NCI-H2227 treated with DMSO at 0.1 percent for 48 hours (cell line): ENCODE measurements at places on chromosomes 2 and 18.

- peak; percentile 54 for DNase-seq
Measured at GRCh38 chr18:55407191-55407590, 180.8 kb downstream of the TCF4 start.

- DNase-seq, result no peak
Measured at GRCh38 chr2:133316557-133316956, 251.7 kb downstream of the NCKAP5 start.

DNA sequence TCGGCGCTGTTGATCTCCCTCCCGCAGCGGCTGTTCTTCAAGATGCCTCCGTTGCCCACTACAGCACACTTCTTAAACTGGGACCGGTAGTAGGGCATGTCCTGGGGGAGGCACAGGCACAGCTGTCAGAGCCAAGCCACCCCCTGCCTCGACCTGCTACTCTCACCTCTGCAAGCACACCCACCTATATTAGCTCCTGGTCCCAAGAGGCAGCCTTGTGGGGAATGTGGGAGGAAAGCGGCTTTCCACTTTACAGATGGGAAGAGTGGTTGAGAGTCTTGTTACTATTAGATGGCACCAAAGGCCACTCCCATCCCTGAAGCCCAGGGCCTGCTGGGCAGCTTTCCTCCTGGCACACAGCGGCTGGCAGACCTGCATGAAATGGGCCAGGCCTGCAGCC is 29.2 kb upstream of the LOXHD1 start:
- DNase-seq, result no peak

DNA sequence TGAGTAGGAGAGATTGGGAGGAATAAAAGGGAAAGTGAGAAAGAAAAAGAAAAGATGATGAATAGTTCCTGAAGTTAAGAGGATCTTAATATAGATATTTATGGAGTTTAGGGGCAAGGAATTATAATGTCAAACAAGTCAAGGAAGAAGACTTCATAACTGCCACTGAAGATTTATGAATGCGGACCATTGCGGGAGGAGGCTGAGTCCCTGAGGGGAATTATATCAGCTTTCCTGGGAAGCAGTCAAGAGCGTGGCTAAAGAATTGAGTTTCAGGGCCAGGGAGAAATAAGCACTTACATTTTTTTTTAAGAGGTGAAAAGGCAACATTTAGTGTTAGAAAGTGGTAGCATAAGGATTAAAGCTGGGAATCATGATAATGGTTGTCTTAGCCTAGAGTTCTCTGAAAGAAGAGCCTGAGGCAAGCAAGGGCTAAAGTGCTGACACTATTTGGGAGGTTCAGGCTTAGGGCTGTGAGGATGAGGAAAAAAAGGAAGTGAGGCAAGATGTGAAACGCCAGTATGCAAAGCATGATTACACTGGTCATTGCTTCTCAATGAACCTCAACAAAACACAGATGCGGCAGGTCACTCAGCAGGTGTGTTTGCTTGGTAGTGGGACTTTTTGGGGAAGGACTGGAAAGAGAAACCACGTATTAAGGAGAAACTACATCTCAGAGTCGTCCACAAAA is 217.1 kb downstream of the SLC4A3 start:
- DNase-seq, result no peak

DNA sequence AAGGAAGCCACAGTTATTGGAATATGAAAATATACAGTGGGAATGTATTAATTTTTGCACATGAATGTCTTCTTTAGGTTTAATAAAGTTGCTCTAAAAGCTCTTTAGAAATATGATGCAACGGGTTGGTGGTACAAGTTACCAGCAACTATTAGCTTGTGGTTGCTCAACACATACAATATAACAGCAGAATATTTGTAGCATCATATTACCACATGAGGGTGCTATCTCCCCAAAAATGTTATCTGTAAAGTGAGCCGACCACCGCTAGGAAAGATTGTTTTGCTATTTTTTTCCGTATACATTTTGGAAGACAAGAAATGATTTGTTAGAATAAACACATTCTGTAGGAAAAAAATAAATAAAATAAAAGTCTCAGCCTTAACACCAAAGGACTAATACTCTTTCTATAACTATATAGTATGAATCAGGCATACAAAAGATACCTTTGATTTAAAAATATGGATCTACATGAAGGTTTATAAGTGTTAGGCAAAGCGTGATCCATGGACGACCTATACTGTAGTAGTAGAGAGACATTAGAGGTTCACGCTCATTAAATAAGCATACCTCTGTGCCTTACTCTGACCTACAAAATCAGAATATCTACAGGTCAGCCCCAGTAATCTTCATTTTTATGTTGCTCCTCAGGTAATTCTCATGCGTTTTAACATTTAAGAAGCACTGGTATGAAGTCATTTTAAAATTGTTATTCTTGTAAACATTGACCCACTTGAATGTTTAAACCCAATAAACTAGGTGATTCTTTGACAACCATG is 1110.6 kb upstream of the ACVR2A start:
- DNase-seq, result peak; percentile 52

- DNase-seq, result no peak
Measured at GRCh38 chr2:159961037-159961436, 101.4 kb downstream of the PLA2R1 start.

DNA sequence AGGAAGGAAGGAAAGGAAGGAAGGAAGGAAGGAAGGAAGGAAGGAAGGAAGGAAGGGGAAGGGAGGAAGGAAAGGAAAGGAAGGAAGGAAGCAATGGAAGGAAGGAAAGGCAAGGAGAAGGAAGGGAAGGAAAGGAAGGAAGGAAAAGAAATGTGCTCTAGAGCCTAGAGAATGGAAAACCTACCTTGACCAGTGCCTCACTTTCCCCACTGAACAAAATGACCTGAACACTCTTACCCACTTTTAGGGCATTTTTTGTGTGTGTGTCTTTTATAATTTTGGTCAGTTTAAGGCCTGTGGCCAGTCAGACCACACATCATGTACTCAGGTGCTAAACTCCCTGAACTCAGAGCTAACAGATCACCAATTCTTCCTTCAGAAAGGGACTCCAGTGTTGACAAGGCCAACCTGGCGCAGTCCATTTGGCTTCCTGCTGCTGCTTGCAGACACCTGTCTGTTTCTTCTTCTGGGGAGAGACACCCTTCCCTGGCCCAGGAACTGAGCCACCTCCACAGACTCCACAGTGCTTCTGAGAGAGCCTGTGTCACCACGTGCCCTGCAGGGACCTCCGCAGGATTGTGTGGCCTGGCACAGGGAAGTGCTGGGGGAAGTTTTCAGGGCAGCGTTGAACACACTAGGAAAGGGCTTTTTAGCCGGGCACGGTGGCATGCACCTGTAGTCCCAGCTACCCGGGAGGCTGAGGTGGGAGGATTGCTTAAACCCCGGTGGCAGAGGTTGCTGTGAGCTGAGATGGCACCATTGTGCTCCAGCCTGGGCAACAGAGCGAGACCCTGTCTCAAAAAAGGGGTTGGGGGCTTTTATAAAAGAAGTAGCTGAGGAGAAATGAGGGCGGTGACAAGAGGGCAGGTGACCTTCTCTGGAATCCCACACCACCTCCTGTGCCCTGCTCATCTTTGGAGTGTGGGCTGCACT is 57.2 kb downstream of the DDX1 start:
- no peak for DNase-seq
